Inflammatory macrophage treated with lipopolysaccharide for 1 hour (primary cell): ENCODE measurements at places on chromosomes 5 and 9.

GRCh38 chr5:67206929-67207328 is 10.3 kb upstream of the CD180 start:
- DNase-seq: peak; percentile 72

DNA sequence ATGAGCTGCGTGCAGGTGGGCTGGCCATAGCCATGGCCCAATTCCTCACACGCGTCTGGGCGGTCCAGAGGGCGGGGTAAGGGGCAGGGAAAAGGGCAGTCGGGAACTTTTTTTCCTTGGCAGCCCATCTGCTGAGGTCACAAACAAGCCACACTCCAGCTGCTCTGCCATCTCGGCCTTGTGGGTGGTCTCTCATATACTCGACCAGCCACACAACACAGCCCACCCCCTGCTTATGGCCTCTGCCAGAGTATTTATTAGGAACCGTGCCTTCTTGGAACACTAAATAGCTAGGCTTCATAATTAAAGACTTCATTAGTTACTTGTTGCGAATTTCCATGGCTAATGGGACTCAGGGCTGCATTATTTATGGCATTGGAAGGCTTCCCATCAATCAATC is 98.5 kb upstream of the LHFPL2 start:
- DNase-seq: no peak

DNA sequence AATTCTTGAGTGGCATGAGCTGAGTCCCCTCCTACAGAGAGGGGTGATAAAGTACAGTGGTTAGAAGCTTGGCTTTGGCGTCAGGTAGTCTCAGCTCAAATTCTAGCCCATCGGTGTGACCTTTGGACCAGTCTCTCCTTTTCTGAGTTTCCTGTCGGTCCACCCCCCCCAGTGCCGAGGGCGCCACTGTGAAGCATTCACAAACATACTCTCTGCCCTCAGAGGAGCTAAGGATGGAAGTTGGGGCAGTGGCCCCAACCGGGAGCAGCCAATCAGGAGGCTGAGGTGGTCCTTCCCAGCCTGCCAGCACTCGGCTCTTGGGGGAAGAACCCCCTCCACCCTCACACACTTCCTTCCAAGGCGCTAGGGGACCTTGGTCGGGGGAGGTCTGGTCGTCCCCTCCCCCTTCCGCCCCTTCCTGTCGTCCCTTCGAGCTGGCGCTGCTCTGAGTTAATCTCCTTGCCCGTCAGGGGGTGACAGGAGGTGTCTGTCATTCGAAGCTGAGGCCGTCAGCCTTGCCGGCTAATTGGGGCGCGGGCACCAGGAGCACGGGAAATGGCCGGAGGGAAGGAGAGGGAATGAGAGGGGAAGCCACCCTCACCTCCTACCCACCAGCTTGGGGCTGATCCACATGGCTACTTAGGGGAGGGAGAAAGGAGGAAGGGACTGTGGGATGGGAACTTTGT is 53.0 kb downstream of the CXXC5 start:
- peak; percentile 25 for DNase-seq

GRCh38 chr5:36304095-36304805 is 2.5 kb upstream of the RANBP3L start:
- peak; percentile 59 for DNase-seq

DNA sequence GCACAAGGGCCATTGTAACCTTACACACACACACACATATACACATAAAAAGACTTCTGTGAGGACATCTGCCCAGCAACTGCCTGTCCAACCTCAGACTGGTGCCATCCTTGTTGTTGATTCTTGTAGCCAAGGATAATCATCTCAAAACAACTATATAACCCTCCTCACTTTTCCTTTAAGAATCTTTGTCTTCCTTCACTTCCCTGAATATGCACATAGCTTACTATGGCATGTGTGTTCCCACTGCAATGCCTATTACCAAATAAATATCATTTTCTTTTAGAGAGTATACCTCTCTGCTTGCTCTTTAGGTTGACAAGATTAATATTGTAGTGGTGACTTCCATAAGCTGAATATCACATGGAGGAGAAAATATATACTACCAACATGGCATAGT is 55.2 kb downstream of the APBA1 start:
- no peak for DNase-seq

DNA sequence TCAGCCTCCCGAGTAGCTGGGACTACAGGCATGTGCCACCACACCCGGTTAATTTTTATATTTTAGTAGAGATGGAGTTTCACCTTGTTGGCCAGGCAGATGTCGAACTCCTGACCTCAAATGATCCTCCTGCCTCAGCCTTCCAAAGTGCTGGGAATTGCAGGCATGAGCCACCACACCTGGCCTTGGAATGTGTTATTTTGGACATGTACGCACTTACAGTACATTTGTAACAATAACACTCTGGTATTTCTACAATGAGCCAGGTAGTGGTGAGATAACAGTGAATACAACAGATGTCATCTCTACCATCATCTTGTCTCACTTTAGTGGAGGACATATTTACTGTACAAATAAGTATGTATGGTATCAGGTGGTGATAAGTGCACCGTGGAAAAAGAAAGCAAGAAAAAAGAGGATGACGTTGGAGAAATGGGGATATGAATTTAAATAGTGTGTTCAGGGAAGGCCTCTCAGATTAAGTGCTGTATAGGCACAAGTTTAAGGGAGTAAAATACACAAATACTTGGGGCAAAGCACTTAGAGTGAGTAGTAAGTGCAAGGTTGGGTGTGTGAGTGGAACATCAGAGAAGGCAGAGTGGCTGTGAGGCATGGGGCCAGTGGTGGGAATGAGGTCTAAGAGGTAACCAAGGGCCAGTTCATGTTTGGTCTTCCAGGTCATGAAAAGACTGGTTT is 100.1 kb downstream of the CDC42SE2 start:
- DNase-seq: no peak

DNA sequence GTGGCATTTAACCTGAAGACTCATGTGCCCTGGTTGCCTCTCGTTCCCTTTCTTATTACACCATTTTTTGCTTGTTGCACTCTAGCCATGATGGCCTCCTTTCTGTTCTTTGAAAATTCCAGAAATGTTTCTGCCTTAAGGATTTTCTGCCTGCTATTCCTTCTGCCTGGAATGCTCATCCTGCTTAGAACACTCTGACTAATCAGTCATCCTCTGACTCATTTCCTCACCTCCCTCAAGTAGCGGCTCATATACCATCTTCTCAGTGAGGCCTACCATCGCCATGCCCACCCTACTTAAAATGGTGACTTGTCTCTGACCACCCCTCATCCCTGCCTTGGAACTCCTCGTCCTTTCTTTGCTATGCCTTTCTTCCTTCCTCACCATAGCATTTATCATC is 68.8 kb downstream of the KIF4B start:
- DNase-seq: no peak

DNA sequence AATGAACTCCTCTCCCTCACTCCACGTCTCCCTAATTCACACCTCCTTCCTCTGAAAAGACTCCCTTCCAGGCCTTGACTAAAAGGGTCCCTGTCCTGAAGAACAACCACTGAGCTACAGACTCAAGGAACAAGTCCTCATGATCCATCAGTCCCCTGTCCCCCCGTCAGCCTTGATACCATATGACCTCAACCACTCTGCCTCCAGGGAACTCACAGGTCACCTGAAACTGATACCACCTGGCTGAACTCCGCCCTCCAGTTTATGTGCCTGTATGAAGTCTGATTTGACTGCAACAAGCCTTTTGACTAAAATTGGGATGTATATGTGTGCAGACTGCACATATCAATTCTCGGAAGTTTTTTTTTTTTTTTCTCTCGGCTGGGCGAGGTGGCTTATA is 88.7 kb downstream of the UGCG start:
- DNase-seq: no peak

- DNase-seq: no peak
Measured at GRCh38 chr9:90455316-90455715, 187.3 kb downstream of the DIRAS2 start.

DNA sequence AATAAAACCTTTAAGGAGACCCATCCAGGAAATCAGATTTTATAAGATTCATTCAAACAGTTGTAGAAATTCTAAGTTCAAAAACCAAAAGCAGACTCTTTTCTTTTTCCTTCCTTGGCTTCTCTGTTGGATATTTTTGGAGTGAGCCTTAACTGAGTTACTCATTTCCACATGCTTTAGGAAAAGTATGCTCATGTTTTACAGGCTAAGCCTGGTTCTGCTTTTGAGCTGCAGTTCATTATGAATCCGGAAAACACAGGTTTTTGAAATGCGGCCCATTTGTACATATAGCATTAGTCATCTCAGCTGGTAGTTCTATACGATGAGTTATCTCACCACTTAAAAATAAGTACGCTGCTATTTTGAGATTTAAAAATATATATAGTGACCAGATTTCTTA is 156.6 kb upstream of the DMRT1 start:
- peak; percentile 93 for DNase-seq

GRCh38 chr9:504921-505740 is 290.5 kb downstream of the DOCK8 start:
- DNase-seq: no peak

DNA sequence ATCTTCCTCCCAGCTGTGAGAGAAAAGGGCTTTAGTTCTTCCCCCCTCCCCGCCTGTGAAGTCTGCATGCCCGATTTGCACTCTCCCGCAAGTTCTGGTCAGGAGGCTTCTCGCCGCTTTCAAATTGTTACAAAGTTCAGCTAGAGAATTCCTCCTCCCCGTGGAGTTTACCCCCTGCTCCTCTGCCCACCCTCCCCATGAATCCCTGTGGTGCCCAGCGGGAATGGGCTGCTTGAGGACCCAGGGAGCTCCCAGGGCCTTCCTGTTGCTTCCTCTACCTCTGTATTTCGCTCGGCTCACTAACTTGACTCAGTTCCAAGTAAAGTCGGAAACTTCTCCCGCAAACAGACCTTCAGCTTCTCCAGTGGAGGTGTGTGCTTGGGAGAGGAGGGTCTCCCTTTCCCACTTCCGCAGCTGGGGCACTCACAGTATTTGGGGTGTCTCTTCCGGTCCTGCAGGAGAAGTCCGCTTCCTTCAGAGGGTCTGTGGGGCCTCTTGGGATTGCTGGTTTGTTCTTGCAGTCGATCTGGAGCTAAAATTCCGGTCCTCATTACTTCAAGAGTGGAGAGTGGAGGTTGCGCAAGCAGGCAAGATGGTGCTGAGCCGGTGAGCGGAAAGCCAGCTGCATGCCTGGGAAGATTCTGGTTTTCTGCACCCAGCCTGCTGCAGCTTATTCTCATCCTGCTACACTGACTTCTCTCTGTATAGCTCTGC is 97.8 kb downstream of the ADAMTS12 start:
- DNase-seq: no peak

GRCh38 chr5:156981481-156981880 is 18.5 kb upstream of the TIMD4 start:
- DNase-seq: peak; percentile 62

DNA sequence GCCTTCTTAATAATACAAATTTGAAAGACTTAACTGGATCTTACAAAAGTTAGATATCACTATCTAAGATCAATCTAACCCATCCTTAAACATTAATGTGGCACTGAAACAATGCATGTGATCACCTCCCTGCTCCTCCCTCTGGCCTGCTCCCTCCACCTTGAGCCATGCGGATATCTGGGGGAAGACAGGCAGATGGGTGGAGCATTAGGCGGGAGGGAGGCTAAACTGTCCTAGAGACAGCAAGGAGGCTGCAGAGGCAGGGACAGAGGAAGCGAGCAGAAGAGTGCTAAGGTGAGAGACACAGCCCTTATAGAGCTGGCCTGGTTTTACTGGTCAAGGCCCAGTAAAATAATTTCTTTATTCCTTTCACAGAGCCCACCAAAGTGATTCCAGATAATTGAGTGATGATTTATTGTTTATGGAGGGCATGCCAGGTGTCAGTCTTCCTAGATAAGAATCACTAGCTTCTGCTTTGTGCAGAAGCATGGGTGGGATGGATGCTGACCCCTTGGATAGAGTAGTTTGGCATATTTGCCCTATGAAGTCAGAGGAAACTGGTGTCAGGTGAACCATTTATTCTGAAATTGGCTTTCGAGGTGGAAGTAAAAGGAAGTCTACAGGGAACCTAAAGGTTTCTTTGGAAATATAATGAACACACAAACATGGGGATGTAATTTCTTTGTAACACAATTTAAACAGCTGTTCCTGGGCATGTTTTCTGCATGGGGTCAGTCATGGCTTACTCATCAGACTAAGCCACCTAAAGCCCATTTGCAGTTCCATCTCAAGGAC is 188.3 kb downstream of the GNAQ start:
- no peak for DNase-seq

GRCh38 chr5:10351199-10351905 is 2.1 kb upstream of the MARCHF6 start:
- DNase-seq: no peak
